Mesothelial cell of epicardium (in vitro differentiated cells): ENCODE measurements at places on chromosomes 12 and 14. TPM values are rescaled to one million over a fixed set of nuclear protein-coding genes. Genes with fewer than 3 reads are reported as not detected.

The RNASE1 gene
- total RNA-seq = 13.1 to 14.8 TPM (median 13.3 TPM) in 3 replicates

The LPAR5 gene
- 1.3 to 1.7 TPM (median 1.3 TPM) in 3 replicates for total RNA-seq

The SERPINA3 gene
- 0.11 to 0.29 TPM in 2 of 3 replicates, not detected in the other for total RNA-seq

The LAG3 gene
- total RNA-seq = 2.7 to 3.8 TPM (median 3.5 TPM) in 3 replicates

The DTX3 gene
- 88.3 to 93.6 TPM (median 90.0 TPM) in 3 replicates for total RNA-seq

DNA sequence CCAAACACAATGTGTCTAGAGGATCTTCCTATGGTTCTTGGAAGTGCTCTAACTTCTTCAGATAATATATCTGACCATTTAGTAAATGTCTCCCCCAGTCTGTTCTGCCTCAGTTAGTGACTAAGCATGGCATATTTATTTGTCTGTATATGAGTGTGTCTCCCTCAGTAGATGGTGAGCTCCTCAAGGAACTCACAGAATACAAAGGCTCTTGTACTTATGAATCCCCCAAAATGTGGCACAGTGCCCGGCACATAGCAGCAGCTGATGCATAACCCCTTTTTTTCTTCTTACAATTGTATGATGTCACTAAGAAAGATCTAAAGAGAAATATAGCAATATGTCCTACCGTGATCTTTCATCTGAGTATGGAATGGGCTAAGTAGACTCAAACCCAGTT is 264.7 kb upstream of the PRICKLE1 start:
- DNase-seq = no peak

DNA sequence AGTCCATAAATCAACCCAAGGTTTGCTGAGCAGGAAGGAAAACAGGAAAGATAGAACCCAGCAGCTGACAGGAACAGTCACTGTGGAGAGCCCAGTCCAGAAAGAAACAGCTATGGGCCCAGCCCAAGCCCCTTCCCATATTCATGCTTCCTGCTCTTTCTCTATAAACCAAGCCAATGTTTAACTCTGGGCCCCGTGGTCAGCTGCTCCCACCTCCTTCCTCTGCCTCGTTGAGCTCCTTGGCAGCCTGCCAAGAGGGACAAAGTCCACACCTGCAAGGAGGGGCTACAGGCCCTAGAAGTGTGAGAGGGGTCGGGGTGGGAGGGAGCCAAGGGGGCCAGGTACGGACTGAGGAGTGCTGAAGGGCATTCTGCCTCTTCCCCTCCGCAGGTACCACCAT is 10.0 kb downstream of the SLC6A13 start:
- DNase-seq = no peak

DNA sequence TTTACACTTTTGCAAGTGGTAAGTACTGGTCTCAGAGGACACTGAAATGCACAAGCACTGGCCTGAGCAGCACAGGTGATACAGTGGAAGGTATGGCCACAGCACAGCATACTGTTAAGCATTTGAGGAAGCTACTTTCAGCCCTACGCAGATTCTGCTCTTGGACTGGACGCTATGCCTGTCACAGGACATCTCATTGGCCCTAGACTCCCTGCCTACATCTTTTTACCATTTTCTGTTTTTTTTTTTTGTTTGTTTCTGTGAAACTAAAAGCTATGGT is 144.2 kb upstream of the ABCD2 start:
- DNase-seq = no peak

GRCh38 chr14:31855262-31855661 is 221.8 kb upstream of the ARHGAP5 start:
- no peak for DNase-seq

DNA sequence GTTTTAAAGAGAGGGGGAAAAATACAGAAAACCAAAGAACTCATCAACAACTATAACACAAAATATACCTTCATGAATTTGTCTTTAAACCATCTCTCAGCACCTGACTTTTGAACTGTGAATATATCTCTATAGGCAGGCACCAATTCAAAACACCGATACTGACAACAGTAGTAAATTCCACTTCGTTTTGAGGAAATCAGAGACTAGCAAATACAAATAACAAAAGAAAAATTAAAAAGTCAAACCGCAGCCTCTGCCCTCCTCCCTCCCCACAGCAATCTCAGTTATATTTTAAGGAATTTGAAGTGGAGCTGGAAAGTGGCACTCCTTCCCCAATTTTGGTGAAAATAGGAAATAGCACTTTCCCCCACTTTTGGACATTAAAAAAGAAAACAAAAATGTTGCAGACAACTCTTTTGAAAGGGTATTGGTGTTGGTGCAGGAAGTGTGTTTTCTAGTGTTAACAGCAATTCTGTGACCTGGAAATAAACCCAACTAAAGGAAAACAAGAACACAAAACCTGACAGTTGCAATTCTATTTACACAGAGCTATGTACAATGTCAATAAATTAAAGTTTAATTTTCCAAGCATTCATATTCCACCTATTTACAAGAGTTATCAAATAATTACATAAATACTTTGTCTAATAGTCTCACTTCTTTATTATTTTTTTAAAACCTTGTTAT is 13.5 kb downstream of the TBX3 start:
- DNase-seq = no peak

- no peak for DNase-seq
These were observed 13.4 kb downstream of the CDKN3 start for GRCh38 chr14:54410215-54410614.
